ENCODE measurements at places on chromosomes 5 and 9.

DNA sequence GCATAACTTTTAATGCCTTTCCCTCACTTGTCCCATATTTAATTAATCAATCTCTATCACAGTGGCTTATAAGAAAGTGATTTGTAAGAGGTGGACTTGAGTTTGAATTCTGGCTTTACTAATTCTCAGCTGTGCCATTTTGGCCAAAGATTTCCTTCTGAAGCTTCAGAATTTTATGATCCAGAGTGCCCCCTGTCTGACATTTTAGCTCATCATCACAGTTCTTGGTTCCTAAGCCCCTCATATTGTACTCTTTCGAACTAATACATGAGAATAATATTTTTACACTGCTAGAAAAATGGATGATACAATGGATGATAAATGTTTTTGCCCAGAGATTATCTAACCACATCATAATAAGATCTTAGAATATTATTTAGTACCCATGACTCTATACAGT, 1014.1 kb downstream of the PTPRD start:
- no peak for DNase-seq

GRCh38 chr9:2157277-2158110, 142.3 kb downstream of the SMARCA2 start:
- no peak for DNase-seq

GRCh38 chr9:110537841-110538646, 41.5 kb downstream of the SVEP1 start:
- no peak for DNase-seq

GRCh38 chr5:171481571-171482433, 62.4 kb downstream of the FGF18 start:
- DNase-seq, result no peak

DNA sequence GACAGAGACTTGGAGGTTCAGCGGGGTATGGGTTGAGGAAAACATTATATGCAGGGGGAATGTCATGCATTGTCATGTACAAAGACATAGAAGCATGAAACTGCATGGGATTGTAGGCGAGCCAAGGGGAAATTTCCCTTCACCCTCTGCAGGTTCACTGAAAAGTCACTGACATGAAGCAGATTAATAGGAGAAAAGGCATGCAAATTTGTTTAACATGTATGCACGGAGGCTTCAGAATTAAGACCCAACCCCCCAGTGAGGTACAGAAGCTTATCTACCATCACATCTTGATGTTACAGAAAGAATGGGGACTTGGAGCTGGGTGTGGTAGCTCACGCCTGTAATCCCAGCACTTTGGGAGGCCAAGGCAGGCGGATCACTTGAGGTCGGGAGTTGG, 18.5 kb downstream of the NIM1K start:
- DNase-seq, result no peak

GRCh38 chr9:113649054-113649453, 185.5 kb downstream of the RGS3 start:
- no peak for DNase-seq

DNA sequence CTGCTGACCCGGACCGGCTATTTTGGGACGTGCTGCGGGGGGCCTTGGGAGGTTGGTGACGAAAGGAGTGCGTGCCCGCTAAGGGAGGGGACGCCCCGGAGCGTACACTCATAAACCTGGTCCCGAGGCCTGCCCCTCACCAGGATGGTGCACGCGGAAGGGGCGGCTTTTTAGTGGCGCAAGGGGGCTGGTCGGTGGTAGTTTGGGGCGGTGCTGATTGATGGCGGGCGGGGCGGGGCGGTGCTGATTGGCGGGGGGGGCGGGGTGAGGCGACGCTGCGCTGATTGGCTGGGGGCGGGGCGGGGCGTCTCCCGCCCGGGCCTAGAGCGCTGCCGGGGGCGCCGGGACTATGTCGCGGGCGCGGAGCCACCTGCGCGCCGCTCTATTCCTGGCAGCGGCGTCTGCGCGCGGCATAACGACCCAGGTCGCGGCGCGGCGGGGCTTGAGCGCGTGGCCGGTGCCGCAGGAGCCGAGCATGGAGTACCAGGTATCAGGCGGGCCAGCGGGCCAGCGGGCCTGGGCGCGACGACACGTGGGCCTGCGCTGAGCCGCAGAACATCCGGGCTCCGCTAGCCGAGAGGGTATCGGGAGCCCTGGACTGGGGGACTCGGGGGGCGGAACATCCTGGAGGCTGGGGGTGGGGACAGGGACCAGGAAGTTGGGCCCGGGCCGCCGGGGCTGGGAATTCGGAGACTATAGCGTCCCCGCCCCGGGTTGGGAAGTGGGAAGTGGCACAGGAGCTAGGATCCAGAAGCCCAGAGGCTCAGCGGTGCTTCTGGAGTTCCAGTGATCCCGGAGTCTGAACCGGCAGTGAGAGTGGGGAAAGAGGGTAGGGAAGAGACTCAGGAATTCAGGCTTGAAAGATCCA, at the start of gene FPGS:
TSS of gene FPGS (plus strand) at position 307 of the 868 bp plus-strand sequence. CDS start at position 350, 43 bp downstream.
- peak; percentile 96 for DNase-seq

- no peak for DNase-seq
Measured at GRCh38 chr5:143755966-143756365, 56.0 kb upstream of the HMHB1 start.

GRCh38 chr5:111422245-111422644, 90.1 kb downstream of the STARD4 start:
- DNase-seq, result no peak

GRCh38 chr5:166031926-166032325, 2259.5 kb upstream of the WWC1 start:
- no peak for DNase-seq

GRCh38 chr9:127990554-127990953, 9.8 kb upstream of the EEIG1 start:
- no peak for DNase-seq

DNA sequence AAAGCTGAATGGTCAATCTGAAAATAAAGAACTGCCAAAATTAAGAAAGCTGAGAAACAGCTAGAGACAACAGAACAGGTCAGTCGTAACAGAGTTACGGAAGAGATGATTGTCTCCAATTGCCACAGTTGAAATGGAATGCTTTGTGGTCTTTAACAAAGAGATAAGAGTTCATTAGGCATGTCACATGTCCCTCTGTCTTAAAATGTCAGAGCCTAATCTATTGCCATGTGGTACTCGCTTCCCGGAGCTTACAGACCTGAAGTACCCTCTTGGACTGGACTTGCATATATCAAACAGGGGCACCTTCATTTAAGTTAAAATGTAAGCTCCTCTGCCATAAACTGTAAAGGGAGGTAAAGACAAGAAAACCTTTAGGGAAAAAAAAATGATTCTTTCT, 19.7 kb downstream of the TTC39B start:
- DNase-seq, result no peak

DNA sequence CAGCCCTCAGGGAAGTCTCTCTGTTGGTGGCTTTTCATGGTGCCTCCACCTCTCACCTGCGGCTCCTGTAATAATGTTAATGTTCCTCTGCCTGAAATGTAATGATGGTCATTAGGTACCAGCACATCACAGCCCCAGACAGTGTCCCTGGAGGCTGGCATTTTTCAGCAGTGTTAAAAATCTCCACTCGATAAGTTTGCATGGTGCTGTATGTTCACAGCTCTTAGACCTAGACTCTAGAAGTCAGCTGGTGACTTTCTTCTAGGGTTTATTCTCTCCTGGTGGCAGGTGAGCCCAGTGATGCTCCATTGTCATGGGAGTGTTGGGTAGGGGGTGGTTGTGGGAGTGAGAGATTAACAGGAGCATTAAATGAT, 53.1 kb downstream of the GPR107 start:
- DNase-seq, result no peak

DNA sequence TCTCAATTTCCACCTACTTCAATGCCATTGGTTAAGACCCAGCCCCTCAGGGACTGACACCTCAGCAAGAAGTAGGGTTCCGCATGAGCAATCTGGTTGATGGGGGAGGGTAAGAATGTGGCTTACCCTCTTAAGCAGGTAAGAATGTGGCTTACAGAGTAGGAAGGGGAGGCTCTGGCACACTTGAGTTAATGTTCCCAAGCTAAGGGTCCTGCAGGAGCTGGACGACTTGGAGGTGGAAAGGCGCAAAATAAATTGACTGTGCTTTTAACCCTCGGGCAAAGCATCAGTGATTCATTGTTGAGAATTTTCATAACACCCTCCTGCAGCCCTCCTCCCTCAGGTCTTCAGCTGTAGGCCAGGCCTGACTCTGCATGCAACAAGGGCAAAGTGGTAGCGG, 24.9 kb upstream of the ADRA1B start:
- no peak for DNase-seq

DNA sequence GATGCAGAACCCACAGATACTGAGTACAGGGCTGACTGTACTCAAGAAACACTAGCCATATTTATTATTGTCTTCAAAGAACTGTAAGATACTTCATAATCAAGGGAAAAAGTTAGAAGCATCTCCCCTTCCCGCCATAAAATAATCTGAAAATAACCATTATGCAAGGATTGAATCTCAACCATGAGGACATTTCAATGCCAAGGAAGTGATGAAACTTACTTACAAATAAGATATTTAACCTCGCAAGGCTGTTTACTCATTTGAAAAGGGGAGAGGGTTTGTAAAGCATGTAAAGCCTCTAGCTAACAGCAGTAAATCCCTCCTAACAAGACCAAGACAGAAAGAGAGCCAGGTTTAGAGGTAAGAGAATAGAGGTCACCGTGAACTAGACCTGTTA, 6.3 kb downstream of the MYO10 start:
- DNase-seq, result no peak

DNA sequence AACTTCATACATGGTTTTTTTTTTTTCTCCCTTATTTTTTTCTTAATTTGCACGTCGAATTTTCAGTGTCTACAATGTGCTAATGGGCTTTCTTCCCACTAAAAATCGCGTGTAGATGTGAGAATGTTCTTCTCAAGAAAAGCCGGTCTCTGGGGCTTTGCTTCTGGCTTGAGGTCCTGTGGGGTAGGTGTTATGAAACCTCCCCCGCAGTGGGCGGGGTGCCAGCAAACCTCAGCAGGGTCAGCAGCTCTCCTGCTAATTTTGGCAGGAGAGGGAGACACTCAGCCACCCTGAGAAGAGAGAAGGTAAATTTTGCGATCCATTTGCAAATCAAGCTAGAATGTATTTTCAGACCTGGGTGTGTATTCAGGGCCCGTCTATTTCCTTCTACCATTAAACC, 59.9 kb downstream of the NPR3 start:
- DNase-seq, result no peak

GRCh38 chr5:156475182-156476157, 148.5 kb downstream of the SGCD start:
- no peak for DNase-seq

- no peak for DNase-seq
Measured at GRCh38 chr5:162274679-162275078, 207.1 kb downstream of the GABRG2 start.

DNA sequence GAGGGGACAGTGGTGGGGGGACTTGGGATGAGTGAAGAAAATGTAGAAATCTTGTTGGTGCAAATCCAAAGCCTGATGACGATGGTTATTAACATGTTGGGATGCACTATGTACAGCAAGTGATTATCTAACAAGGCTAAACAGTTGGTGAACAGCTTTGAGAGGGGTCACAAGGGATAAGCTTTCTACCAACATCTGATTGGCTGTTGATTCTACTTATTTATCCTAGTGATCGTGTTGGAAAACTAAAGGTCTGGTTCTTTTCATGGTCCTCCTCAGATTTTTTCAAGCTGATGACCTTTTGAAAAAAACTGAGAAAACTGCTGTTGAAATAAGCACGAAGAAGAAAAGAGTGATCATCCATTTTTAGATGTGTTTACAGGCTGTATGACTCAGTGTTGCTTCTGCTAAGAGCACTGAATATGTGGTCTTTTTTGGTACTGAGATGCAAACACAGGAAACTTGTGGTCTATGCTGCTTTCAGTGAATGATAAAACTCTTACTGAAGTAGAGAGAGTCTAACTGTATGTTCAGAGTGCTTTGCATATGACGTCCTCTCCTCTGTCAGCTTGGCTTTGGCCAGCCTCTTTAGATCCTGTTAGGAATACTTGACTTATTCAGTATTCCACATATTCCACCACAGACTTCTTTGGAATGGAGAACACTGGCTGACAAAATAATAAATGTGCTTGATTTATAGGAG, 174.8 kb downstream of the SLF1 start:
- DNase-seq, result no peak

DNA sequence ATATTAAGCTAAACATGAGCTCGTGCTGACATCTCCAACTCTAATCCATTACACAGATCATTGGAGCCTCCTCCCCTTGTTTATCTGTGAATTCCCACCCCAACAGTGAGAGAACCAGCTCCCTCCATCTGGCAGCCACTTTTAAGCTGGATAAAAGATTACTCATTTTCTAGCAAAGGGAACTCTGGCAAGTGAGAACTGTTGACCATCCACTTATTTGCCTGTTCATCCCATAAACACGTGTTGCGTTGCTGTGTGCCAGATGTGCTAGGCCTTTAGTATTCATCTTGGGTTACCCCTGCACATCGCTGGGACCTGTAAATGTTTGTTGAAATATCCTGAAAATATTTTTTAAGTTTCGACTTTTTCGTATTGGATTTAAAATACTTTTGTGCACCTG, 2.4 kb upstream of the TOR1A start:
- DNase-seq, result no peak

DNA sequence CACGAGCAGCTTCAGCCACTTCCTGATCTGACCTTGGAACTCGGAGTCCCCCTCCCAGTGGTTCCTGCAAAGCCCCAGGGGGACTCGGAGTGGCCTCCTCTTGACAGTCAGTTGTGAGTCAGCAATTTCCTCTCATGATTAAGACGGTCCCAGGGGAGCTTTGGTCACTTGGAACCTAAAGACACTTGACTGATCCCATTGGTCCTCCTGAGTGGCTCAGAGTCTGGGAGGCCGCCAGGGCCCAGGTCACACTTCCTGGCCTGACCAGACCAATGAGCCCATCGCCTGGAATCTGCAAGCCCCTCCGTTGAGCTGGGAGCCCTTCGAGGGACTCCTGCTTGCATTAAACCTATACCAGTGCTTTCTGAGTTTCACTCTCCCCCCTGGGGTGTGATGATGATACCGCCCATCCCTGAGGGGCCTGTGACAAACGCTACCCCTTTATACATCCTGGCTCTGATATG, 29.1 kb downstream of the TSPAN17 start:
- no peak for DNase-seq

DNA sequence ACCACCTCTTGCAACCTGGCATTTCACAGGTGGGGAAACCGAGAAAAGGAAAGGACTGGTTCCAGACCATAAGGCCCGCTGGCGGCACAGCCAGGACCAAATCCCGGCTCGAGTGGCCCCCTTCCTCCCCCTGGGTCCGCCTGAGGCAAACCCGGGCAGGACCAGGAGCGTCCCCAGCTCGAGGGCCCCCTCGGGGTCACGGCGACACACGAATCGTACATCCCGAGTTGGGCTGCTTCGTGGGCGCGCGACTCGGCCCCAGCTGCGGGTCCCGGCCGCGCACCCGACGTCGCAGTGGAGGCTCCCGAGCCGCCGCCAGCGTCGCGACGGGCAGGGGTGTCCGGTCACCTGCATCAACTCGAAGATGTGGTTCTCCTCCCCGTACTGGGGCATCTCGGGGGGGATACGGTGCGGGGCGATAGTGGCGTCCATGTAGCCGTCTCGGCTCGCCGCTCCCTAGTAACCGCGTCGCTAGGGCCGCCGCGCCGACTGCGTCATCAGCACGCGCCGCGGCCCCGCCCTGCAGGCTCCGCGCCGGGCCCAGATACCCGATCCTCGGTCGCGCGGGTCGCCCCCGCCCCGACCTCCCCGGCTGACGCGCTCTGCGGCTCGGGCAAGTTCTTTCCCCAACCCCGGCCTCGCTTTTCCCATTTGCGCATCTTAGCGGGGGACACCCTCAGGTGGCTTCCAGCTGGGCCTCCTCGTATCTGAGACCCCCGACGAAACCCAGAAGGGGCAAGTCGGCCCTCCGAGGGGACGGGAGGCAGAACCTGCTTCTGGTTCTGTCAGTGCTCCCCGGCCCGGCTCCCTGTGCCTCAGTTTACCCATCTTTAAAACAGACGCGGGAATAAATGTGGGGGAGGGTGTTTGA, at the start of gene AK8:
TSS of gene AK8 (minus strand) at position 461 of the 871 bp plus-strand sequence. CDS start at position 432, 29 bp downstream.
- DNase-seq, result no peak

- no peak for DNase-seq
Measured at GRCh38 chr9:116868201-116868600, 181.1 kb downstream of the TRIM32 start.
